ENCODE measurements at places on chromosomes 2 and 18.

- DNase-seq = no peak
Observed at GRCh38 chr2:18251486-18251885, 309.0 kb downstream of the RDH14 start.

DNA sequence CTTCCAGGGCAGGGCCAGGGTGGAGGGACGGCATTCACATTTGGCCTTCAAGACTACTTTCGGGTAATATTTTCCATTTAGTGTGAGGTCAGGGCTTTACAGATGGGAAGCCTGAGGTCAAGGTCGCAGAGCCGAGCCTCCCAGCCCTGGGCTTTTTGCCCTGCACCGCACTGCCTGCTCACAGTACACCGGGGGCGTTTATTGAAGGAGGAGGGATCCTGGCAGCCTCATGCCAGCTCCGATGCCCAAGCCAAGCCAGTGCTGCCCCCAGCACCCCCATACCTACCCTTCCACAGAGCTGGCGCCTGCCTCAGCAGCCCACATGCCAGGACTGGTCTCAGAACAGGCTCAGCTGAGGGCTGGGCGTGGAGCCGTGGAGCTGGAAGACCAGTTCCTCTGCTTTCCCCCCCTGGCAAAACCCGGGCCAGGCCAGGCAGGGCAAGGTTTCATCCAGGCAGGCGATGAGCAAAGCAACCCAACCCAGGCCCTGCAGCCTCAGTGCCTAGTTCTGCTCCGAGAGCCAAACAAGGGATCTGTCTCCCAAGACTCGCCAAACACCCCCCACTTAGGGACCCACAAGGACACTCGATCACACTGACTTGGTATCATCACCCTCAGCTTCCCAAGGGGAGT is 11.9 kb downstream of the SDC1 start:
- DNase-seq = no peak

- DNase-seq = no peak
Observed at GRCh38 chr2:33277002-33277426, 199.4 kb upstream of the RASGRP3 start.

DNA sequence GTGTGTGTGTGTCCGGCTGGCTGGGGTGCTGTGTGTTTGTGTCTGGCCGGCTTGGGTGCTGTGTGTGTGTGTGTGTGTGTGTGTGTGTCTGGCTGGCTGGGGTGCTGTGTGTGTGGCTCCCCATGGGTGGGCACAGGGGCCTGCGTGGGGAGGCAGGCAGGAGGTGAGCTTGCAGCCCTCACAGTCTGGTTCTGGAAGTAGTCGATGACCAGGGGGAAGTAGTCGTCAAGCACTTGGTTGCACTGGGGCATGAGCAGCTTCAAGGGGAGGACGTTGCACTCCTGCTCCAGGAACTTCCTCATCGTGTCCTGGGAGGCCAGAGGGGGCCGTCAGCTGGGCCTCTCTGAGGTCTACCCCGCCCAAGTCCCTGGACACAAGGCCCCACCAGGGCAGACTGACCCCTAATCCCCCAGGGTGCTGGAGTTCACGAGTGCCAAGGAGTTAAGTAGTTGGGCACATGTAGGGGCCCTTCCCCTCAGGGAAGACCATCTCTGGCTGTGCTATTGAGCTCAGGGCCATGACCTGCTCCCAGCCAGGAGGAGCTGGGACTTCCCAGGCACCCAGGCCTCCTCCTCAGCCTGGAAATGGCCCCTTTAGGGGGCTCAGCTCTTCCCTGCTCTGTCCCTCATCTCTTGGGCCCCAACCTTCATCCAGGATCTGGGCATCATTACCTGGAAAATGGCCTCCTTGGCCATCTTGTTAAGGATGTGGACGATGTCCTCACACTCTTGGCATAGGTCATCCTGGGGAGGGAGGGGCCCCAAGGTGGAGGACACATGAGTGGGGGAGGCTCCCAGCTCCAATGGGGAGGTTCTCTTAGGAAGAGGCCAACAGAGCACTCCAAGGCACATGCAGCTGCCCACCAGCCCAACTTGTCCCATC is 1.3 kb downstream of the SFTPB start:
- no peak for DNase-seq

DNA sequence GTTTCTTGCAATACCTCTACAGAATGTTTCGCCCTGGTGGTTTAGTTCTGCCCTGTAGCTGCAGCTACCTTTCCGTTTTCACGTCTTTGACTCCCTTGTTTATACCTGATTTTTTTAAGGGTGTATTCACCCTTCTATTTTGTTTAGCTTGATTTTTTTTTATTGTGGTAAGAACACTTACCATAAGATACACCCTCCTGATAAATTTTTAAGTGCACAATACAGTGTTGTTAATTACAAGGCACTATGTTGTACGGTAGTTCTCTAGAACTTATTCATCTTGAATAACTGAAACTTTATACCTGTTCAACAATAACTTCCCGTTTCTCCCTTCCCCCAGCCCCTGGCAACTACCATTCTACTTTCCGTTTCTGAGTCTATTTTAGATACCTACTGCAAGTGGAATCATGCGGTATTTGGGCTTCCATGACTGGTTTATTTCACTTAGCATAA is 48.9 kb upstream of the NABP1 start:
- DNase-seq = no peak

DNA sequence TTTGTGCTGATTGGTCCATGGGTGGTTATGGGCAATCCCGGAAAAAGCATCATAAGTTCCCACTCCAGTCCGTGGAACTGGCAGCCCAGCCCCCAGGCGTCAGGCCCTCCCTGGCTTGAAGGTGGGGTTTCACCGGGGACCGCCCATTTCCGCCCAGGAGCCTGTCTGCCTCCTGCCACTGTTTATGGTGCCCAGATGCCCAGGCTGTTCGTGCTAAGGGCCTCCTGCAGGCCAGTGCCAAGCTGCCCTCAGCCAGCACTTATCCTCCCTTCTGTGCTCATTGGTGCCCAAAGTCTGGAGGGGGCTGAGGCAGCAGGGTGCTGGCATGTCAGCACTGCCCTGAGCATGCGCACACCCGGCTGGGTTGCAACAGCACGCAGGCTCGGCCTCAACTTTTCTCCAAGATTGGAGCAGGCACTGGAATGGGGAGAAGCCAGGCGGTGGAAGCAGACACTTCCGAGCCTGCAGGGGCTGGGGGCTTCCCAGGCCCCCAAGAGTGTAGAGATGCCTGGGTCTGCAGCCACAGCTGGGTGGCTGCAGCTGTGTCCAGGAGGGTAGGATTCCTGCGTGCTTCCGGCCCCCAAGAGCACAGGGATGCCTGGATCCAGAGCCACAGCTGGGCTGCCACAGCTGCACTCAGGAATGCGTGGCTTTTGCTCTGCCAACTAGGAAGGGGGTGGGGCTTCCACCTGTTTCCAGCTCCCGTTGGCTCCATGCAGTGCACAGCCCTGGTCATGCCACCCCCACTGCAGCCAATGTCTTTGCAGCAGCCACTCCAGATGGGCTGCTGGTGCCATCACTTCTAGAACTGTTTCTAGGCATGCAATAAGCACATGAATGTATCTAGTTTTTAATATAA is 74.0 kb downstream of the AGPS start:
- DNase-seq = no peak

DNA sequence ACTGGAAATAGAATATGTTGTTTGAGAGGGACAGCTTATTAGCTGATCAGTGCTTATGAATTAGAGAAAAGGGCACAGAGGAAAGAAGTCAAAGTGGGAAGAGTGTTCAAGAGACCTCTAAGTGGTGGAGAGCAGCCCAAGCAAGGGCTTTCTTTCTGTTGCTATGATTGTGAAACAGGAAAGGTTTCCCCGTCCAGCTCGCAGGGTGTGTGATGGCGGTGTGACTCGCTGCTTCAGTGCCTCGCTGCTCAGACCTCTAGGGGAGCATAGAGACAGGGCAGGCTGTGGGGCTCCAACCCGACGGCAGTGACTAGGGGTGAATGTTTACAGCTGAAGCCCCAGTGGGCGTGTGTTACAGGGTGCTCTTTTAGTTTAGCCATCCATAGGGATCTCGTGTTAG is 166.5 kb upstream of the COPS8 start:
- no peak for DNase-seq

DNA sequence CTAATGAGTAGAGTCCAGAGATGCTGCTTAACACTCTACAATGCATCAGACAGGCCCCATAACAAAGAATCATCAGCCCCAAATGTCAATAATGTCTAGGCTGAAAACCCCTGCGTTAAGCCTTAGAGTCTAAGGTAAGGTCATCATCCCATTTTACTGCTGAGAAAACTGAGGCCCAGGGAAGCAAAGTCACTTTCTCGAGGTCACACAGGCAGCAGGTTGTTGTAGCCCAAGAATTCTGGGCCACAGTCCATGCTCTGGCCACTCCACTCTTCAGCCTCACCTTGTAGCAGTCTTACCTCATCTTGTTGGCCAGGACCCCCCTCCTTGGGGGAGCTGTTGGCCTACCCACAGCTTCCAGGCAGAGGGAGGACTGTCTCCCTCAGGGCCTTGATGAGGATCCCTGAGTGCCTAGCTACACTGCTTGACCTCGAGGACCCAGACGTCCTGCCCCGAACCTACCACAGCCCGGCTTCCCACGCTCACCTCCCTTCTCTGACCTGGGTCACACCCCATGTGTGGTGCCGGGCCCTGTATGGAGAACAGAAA is 54.4 kb downstream of the SMAD7 start:
- DNase-seq = no peak

DNA sequence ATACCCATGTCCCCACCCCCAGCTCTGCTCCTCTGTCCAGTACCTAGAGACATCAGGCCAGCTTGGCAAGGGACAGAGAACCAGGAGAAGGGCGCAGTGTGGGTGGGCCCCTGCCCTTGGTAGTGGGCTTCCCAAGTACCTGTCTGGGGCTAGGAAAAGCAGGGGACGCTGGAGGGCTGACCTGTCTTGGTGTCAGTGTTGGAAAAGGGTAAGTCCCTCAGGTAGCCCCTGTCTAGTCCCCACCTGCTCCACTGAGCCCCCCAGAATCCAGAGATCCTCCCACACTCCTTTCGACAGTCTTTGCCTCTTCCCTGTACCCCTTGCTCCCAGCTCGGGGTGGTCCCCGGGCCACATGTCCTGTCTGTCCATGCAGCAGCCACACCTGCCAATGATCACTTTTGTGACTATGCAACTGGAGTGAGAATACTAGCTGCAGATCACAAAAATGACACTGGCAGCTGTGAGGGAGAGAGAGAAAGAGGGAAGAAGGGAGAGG is 14.6 kb downstream of the DNAJB2 start:
- no peak for DNase-seq
